Heart left ventricle (tissue), 16 donors: ENCODE measurements at places on chromosomes 3 and 15. TPM values are rescaled to one million over a fixed set of nuclear protein-coding genes. Genes with fewer than 3 reads are reported as not detected.

DNA sequence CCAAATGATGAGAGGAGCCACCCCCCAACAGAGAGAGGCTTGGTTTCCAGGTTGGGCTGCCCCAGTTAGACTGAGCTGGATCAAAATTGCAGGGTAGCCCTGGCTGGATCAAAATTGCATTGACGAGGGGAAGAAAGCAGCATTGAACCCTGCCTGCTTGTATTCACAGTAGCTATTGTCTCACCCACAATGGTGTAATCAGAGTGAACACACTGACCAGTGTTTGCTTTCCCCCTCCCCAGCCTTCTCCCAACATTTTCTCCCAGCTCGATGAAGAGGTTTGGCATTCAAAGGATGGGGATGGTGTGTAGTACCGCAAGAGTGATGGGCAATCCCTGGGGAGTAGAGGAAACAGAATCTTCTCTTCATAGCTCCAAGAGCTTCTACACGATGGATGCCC is 223.8 kb downstream of the ADAMTS9 start:
- H3K27me3 ChIP-seq = no peaks in the 10 kb centered on the region
- no peak for DNase-seq
- no peak overlapping the region for H3K27ac ChIP-seq
- H3K36me3 ChIP-seq = no peaks in the 10 kb centered on the region

GRCh38 chr3:138879541-138880380 is 45.0 kb upstream of the PIK3CB start:
- H3K27me3 ChIP-seq = no peaks in the 10 kb centered on the region
- H3K27ac ChIP-seq = no peak overlapping the region
- DNase-seq = no peak
- H3K36me3 ChIP-seq = no peaks in the 10 kb centered on the region

- no peak overlapping the region for H3K27ac ChIP-seq
- peaks cover 7% of the 10 kb centered on the region for H3K4me1 ChIP-seq
- H3K27me3 ChIP-seq = no peaks in the 10 kb centered on the region
Measured at GRCh38 chr3:69144631-69145245, 22.3 kb upstream of the LMOD3 start.

GRCh38 chr3:126187920-126188319 is 7.5 kb upstream of the ALDH1L1 start:
- no peak overlapping the region for H3K4me3 ChIP-seq
- H3K4me1 ChIP-seq = no peaks in the 10 kb centered on the region
- H3K27ac ChIP-seq = no peak overlapping the region
- no peaks in the 10 kb centered on the region for H3K36me3 ChIP-seq
- H3K27me3 ChIP-seq = no peaks in the 10 kb centered on the region

Gene CPLX3
- not detected for total RNA-seq

Gene LARP6
- total RNA-seq = 39.1 TPM
